ENCODE measurements at places on chromosomes 3 and 15.

GRCh38 chr3:41365973-41366372 lies 166.7 kb downstream of the CTNNB1 start:
- no peak for DNase-seq

DNA sequence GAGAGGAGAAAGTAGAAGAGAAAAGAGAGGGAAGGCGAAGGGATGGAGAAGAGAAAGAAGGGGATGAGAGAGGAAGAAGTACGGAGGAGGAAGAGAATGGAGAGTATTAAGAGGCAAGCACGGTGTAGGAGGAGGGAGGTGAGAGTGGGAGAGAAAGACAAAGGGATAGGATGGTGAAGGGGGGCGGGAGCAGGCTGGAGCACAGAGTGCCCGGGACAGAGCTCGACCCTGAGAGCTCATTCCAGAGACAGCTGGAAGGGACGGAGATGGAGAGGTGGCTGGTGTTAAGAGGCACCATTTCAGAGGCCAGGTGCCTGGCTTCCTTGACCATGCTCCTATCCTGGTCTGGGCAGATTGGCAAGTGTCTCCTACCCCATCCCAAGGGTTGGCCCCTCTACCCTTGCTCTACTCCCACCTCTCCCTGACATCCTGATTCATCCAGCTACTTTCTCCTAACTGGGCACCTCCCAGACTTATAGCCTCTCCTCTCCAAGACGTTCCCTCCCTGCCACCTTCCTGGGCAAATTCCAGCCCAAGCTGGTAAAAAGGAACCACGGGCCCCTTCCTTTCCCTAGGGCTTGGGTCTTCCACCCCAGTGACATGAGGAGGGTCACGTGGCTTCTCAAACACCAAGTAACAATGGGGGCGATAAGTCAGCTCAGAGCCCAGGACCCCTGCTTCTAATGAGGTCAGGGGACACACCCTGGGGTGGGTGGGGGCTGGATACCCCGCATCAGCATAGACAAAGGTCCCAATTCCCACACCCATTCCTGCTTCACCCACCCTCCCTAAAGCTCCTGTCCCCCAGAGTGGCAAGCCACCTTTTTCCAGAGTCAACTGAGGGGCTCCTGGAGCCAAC lies 1.1 kb downstream of the CLCN2 start:
- DNase-seq, result no peak

DNA sequence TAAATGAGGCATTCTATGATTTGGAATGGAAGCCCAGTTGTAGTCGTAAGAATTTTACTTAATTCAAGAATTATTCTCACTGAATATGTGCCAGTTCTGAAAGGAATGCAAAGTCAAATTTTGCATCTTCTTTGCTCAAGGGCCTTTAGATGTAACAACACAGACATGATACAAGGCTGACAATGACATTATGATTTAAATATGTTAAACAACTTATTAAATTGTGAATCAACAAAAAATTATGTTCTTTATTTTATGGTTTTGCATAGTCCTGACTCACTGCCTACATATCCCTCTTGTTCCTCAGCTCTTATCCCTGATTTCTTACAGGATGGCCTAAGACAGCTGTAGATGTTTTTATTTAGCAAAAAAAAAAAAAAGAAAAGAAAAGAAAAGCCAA lies 170.9 kb upstream of the NR2E3 start:
- no peak for DNase-seq

DNA sequence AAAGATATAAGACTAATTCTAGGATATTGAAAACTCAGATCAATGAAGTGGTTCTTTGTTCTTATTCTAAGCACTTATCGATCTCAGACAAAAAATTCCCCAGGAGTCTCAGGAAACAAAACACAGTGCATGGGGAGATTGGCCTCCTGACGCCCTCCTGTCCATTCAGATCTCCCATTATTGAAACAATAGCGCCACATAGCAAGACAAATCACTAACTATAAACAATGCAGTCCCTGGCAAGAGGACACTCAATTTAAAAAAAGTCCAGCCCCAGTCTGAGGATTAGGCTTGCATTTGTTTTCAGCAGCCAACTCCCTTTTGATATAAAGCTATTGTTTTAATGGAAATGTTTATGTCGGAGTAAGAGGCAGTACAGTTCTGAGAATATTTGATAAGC lies 528.2 kb downstream of the GABRG3 start:
- no peak for DNase-seq

GRCh38 chr15:53665930-53666329 lies 93.5 kb downstream of the WDR72 start:
- peak; percentile 9 for DNase-seq

DNA sequence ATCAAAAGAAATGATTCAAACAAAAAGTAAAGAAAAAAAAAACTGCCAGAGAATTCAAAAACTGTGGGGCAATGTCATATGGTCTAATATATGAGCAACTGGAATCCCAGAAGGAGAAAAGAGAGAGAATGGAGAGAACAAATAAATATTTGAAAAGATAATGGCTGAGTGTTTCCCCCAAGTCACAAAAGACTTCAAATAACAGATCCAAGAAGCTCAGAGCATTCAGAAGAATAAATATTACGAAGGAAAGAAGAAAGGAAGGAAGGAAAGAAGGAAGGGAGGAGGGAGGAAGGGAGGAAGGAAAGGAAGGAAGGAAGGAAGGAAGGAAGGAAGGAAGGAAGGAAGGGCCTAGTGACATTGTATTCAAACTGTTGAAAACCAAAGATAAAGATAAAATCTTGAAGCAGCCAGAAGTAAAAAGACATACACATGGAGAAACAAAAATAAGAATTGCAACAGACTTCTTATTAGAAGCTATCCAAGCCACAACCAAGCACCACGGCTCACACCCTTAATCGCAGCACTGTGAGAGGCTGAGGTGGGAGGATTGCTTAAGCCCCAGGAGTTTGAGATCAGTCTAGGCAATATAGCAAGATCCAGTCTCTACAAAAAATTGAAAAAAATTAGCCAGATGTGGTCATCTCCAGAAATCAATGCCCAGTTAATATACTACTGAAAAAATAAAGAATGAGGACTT lies 118.9 kb upstream of the IGSF10 start:
- DNase-seq, result no peak

DNA sequence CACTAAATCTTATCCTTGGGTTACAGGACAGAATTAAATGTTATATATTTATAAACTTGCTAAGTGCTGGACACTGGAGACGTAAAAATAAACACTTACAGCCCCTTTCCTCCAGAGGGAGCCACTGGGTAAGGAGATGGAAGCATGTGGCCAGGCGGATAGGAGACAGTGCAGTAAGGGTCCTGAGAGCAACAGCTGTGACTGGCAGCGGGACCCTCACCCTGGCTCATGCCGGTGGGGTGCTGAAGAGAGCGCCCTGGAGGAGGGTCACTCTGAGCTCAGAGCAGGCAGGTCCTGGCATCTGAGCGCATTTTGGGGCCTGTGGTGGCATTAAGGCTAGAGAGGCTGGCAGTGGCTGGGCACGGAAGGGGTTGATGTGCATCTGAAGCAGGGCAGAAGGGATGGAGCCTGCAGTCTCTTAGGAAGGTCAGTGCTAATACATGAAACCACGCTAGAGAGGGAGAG lies 16.0 kb downstream of the SEC61A1 start:
- peak; percentile 24 for DNase-seq

GRCh38 chr3:73257186-73257585 lies 195.7 kb downstream of the EBLN2 start:
- no peak for DNase-seq

GRCh38 chr15:26758079-26758478 lies 14.8 kb downstream of the GABRB3 start:
- DNase-seq, result no peak

DNA sequence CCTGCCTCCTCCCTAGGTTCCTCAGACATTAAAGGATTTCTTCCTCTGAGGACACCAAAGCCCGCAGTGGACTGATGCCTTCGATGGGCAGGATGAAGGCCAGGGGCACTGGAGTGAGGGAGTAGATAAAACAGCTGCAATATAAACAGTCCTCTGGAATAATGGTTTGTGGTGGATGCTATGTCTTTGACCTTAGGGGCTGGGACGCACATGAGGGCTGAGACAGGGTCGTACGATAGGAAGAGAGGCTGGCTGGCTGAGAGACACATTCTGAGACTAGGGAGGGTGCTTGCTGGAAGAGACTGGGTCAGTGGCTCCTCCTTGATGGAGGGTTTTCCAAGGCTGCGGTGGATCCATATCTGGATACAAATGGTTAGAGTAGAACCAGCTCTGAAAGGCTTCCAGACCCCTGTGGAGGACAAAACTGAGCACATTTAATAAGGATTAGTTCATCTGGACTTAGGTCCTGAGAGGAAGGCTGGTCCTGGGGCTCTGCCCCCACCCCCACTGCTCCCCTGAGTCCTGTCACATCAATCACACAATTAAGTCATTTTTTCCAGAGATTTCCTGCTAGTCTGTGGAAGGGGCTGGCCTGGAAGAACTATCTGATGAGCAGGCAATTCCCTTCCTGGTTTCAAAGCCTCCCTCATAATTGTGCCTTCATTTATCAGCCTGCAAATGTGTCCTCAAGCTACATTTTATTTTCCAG lies 15.8 kb downstream of the TBC1D21 start:
- DNase-seq, result no peak

GRCh38 chr15:90291679-90292356 lies 26.3 kb downstream of the NGRN start:
- no peak for DNase-seq

- DNase-seq, result no peak
These were observed 283.1 kb downstream of the XXYLT1 start for GRCh38 chr3:194987571-194988494.

Data from foreskin melanocyte (primary cell).